ENCODE measurements at places on chromosomes 13 and 19.

DNA sequence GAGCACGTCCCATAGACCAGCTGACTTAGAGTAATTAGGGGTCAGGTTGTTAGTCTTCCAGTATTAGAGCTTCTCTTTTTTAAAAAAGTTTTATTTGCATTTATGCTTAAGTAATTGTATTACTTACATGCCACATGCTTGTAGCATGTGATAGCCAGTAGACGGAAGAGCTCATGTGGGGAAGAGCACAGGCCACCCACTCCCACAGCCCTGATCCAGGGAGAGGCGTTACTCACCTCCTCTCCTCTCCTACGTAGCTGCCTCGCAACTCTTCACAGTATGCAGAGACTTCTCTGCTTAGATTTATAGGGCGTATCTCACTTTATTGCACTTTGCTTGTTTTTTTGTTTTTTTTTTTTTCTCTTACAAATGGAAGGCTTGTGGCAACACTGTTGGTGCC, 95.3 kb upstream of the TEX29 start:
- DNase-seq = no peak

- no peak for DNase-seq
Observed at GRCh38 chr19:2574971-2575630, 99.2 kb downstream of the GADD45B start.

GRCh38 chr13:38265132-38265497, 84.5 kb upstream of the UFM1 start:
- DNase-seq = no peak

GRCh38 chr13:65595916-65596315, 1634.2 kb downstream of the PCDH9 start:
- DNase-seq = no peak

GRCh38 chr13:77860507-77860981, 58.1 kb downstream of the EDNRB start:
- DNase-seq = no peak

DNA sequence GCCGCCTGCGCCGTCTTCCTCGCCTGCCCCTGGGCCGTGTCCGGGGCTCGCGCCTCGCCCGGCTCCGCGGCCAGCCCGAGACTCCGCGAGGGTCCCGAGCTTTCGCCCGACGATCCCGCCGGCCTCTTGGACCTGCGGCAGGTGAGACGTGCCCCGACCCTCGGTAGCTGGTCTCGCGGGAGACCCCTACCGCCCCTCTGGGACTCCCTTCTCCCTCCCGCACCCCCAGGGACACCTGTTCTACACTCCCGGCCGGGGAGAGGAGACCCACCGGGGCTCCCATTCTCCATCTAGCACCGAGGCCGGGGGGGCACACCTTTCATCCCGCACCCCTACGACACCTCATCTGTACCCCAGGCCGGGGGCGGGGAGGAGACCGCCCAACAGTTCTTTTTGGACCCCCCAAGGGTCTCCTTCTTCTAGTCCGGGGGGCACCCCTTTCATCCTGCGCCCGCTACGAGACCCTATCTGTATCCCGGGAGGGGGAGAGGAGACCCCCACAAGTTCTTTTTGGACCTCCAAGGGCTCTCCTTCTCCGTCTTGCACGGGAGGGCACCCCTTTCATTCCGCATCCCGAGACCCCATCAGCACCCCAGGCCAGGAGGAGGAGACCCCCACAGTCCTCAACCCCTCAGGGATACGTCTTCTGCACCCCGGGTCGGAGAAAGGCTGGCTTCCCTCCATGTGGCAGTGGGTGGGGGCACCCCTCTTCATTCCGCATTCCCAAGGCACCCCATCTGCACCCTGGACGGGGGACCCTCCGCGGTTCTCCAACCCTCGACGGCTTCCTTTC, 533 bp downstream of the TNFSF9 start:
- DNase-seq = no peak

DNA sequence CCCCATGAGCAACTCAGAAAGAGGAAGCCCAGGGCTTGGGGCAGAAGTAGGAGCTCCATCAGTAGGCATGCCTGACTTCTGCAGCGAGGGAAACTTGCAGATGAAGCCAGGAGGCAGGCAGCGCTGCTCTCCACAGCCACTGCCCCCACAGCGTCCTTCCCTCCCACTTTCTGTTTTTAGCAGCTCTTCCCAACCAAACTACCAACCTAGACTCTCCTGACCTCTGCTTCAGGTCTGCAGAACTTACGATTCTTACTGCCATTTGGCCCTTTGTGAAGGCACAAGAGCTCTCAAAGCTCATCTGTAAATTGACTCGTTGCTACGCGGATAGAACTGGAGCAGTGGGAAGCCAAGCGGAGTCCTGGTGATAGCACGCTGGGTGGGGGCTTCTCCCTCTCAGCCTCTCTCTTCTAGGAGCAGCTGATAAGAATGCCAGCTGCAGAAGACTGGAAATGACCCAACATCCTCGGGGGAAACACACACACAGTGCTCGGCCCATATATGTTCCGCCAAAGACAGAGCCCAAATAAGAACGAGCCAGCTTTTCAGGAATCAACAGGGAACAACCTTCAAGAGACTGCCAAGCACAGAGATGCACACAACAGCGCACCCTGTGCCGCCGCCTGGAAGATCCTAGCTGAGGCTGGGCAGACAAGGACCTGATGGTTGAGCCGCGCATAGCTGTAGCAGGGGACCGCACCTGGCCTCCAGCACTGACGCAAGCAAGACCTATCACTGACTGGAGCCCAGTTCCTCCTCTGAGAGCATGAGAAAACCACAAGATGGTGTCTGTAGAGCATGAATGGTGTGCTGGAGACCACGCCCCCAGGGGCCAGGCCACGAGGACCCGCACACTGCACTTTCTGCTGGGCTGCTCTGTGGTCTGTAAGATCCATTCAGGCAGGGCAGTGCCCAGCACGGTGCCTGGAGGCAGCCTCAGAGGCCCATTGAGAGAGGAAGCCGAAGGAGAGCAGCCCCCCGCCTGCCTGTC, 15.9 kb upstream of the SLC35E1 start:
- DNase-seq = peak; percentile 56

DNA sequence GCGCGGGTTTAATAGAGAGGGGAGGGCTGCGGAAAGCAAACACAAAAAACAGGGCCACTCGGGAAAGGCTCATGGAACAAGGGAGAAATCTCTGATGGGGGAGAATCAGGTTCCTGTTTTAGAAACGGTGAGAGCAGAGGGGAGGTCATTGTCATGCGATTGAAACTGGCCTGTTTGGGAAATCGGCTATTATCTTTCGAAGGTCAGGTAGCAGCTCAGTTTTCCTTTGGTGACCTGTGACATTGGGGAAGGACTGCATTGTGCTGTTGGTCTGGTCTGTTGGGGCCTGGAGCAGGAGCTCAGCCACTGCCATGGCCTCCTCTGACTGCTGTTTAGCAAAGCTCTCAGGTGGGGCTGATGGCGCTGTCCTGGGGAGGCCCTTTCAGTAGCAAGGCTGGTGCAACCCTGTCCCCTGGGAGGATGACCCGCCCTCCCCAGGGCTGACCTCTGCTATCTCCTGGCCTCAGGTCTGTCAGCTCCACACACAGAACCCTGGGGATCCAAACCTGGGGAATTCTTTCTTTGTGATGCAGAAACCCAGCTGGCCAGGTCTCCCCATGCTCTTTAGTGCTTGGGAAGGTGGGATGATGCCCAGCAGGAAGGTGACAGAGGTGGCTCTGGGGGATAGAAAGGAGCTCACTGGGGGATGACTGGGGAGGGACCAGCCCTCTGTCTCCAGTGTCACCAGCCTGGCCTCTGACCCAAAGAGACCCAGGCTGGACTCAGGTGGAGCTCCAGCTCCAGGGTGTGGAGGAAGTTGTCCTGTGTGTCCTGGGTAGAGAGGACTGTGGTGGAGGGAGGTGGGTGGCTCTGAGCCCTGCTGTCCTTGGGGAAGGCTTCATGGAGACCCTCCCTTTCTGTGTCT, 21.2 kb upstream of the CD177 start:
- no peak for DNase-seq

DNA sequence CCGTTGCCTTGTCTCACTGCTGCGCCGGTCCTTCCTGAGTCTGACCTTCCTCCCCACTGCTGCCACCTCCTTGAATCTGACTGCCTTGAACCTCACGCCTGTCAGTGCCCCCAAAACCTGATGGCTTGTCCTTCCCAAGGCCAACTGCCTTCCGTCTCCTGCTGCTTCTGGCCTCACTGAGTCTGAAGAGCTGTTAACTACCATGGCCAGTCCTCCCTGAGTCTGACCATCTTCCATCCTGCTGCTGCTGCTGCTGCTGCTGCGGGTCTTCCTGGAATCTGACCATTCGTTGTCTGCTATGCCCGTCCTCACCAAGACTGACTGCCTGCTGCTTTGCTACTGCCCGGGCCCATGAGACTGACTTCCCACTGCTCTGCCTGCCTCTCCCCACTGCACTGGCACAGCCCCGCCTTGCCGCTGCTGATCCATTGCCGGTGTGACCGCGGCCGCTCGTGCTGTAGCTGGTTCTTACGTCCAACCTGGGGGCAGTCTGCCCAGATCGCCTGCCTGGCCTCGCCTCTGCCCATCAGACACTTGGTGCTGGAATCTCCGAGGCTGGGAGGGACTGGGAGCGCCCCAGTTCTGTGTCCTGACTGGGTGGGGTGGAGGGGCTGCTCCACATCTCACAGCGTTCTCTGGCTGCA, 2.9 kb upstream of the RCN3 start:
- DNase-seq = no peak

DNA sequence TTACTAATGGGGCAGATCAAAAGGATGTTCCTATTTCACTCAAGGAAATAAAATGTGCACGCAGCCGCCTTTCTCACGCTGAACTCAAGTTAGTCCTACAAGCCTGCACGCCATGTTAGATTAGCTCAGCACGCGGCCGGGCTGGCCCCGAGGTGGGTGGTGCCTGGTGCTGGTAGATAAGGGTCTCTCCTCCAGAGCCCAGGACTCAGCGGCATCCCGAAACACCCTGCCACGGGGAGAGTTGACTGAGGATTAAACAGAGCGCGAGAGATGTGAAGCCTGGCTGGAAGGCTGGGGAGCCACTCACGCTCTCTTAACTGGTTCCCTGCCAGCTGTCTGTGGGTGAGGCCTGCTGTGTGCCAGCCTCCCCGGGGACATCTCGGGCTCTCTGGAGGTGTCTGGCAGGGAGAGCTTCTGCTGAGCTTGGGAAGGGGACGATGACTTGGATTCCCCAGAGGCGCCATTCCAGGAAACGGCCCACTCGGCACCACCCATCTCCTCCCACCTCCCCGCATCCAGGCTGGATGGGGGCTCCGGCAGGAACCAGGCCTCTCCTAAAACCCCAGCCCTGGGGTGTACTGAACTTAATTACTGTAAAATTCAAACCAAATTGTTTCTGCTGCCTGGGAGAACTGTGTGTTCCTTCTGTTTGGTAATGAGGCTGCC, 122.2 kb downstream of the KDM4B start:
- DNase-seq = no peak

DNA sequence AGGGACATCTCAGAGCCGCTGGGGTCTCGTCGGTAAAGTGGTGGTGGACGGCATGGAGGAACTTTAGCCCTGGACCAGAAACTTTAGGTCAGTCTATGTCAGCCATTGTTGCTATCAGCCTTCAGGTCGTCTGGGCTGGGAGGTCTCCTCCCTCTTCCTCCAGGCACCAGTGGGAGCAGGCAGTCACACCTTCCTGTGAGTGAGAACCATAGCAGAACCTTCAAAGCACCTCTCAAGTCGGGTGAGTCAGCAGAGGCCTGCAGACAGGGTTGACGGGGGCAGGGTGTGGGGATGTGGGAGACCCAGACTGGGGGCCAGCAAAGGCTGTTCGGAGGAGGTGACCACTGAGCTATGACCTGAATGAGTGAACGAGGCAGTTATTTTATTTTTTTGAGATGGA, 15.4 kb upstream of the SBNO2 start:
- no peak for DNase-seq

GRCh38 chr13:30607908-30608307, 9.8 kb upstream of the USPL1 start:
- DNase-seq = peak; percentile 57

- DNase-seq = no peak
Observed at GRCh38 chr19:12967907-12968306, 1.5 kb upstream of the DAND5 start.

Measured in T-helper 17 cell (primary cell).